ENCODE measurements at places on chromosomes 1 and 21.

GRCh38 chr1:117142200-117142599 lies 20.7 kb upstream of the TRIM45 start:
- DNase-seq: no peak

DNA sequence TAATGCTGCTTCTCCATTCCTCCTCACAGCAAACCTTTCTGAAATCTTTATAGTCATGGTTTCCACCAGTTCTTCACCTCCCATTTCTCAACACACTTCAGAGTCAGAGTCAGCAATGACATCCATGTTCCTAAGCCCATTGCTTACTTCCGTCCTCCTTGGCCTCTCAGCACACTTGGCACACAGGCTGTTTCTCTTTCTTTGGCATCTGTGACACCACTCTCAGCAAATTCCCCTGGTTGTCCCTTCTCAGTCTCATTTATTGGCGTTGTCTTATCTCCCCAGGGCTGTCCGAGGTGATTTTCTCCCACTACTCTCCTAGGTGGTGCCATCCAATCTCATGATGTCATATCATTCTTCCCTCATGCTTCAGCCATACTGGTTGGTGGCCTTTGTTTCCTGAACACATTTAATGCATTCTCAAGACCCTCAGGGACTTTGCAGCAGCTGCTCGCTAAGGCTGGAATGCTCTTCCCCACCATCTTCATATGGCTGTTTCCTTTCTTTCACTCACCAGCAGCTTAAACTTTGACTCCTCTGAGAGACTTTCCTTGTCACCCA lies 3.3 kb upstream of the LGALS8 start:
- DNase-seq: no peak

DNA sequence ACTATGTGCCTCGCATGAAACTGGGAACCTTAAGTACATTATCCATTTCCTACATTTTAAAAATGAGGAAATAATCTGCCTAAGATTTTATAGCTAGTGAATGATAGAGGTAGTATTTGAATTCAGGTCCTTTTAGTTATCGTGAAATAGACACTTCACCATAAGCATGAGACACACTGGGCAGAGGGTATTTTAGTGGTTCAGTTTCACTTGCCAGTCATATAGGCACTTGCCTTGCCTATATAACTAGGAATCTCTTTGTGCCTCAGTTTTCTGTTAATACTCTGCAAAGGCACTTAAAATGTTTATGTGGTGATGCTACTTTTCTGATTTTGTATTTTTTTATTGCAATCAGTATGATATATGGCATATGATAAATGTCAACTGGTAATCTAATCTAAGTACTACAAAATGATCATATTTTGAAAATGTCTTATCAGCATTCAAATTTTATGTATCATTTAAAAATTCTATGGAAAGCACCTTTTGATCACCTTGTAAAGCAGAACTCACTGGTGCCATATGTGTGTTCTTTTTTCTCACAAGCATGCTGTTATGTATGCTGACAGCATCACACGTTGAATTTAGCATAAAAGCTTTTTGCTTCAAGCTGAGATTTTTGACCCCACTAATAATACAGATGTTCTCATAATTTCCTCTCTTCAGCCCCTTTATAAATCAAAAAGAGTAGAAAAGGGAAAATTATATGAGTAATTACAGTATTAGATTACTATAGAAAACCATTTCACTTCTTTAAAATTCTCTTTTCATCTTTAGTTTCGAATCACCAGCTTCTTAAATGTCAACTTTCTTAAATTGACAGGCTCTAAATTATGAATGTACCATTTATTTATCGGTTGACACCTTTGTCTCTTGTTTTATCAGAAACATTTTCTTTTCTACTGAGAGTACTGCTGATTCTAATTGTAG lies 52.6 kb downstream of the RPS6KC1 start:
- no peak for DNase-seq

DNA sequence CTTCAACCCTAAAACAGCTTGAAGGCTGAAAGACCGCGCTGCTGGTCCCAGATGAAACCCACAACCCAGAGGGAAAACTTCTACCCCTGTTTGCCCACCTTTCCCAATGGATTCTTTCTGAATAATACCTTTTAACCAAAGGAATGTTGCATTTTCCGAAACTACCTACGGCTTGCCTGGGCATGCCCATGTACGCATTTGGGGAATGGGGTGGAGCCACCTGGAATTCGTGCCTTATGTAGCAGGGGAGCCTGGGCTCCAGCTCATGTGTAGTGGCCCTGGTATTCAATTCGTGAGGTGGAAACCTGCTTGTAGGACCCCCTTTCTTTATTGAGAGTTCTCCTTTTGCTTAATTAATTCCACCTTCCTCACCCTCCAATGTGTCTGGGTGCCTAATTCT lies 256.6 kb upstream of the RGS18 start:
- DNase-seq: no peak

- no peak for DNase-seq
Measured at GRCh38 chr1:147892731-147893214, 9.8 kb upstream of the GJA8 start.

GRCh38 chr1:19124273-19124672 lies 85.8 kb downstream of the UBR4 start:
- no peak for DNase-seq

- no peak for DNase-seq
Measured at GRCh38 chr1:5991381-5992025, 722 bp downstream of the NPHP4 start.

Data from stimulated activated CD4-positive, alpha-beta T cell treated with anti-CD3 and anti-CD28 coated beads, Interleukin-1b, Interleukin-23, amount 100 ng/mL, for 1 hour (primary cell).